NB4 (cell line): ENCODE measurements at places on chromosomes 1 and 21.

GRCh38 chr1:58324558-58324957 is 222.0 kb downstream of the OMA1 start:
- peak; percentile 16 for DNase-seq

DNA sequence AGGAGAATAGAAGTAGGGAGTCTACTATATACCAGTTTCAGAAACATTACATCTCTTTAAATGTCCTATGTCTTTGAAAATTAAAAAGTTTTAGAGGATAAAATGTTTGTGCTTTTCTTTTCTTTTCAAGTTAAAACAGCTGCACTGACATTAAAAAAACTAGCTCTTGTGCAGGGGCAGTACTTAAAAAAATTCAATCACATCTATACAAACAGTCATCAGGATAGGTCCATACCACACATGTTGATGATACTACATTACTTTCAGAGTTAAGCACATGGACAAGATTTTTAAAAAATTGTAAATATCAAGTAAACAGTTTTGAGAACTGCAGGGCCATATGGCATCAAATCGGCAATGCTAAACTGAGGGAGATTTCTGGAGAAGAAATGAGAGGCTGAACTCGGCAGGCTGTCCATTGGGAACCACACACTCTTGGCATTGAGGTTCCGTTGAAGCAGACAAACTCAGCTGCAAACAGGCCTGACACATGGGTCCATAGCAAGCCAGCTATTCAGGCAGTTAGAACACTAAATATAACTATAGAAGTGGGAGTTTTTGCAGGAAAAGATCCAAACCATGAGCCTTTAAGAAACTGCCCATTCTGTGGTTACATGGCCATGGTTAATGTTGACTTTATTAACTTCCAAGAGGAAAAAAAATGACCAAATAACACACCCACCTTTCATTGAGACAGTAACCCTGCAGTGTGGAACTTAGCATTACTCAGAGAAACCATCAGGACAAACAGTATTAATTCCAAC is 84.5 kb upstream of the BCL10 start:
- no peak for DNase-seq

DNA sequence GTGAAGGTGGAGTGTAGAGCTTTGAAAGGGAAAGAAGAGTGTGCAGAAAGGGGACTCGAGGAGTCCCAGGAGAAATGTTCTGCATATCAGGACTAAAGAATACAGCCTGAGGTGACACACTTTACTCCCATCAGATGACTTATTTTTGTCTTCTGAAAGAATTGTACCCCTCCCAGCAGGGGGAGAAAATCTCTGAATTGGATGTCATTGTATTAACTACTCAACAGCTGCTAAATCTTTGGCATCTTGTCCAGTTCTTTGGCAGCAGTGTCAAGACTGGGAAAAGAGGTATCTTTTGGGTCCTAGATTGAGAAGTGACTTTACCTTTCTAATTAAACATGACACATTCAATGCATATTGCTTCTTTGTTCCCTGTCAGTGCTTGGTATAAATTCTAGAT is 18.9 kb downstream of the UBE4B start:
- no peak for DNase-seq

DNA sequence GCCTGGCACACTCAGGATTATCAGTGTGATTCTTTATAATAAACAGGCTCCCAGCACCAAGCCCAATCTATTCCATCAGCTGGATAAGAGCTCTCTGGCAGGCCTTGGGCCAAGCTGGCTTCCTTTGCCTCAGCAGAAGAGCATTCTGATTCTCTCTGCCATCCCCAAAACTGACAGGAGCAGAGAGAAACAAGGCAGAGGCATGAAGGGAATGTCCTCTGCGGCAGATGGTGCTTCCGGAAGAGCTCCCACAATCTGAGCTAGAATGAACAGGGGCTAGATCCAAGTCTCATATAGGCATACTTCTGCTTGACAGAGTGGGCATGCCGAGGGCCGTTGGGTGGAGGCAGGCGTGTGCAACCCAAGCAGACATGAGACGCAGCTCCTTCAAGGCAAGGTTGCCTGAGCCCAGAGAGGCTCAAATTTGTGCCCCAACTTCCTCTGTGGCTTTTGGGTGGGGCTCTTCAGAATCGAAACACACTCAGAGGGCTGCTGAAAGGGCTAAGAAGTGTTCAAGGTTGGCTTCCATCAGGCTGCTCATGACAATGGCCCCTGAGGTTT is 4.0 kb downstream of the CAPN2 start:
- DNase-seq: peak; percentile 76

GRCh38 chr1:43363283-43363934 is 4.4 kb downstream of the ELOVL1 start:
- DNase-seq: peak; percentile 64

DNA sequence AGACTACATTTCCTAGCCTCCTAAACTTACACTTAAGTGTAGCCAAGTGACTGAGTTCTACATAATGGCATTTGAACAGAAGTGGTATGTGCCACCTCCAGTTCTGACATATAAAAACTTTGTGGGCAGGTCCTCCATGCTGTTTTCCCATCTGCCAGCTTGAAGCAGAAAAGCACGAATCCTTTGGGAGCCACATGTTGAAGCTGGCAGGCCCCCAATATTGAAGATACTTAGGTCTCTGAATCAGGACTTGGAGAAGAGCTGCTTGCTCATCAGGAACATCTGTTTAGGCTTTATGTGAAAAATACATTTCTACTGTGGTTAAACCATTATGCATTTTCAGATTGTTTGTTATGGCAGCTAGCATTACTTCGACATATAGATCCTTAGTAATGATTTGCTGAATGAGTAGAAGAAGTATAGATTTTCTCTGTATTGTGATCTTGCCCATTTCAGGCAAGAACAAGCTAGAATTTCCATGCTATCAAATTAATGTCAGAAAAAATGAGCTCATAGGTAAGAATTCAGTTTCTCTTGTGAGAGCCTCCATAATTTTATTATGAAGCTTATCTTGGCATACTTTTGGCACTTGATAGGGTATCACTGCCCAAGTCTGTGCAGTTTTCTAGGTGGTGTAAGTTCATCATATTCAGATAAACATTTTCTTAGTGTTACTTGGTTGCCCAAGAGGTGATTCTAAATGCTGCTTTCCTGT is 68.4 kb downstream of the GDAP2 start:
- DNase-seq: no peak

DNA sequence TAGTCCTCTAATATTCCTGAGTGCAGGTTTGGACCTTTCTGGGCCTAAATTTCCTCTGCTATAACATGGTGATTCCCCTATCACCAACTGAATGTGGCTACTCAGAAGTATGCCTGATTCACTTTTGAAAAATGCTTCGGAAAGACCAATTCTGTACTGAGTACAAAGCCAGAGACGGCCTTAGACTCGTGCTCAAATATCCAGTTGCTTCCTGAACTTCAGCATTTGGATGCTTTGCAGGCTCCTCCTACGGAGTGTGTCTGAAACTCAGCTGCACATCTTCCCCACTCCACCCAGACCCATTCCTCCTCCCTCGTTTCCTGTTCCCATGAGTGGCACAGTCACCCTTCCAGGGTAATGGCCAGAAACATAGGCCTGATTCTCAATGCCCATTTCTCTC is 98.4 kb upstream of the GADD45A start:
- no peak for DNase-seq

- DNase-seq: peak; percentile 58
Measured at GRCh38 chr1:234476172-234476571, 2.8 kb downstream of the TARBP1 start.

- no peak for DNase-seq
Measured at GRCh38 chr21:35232545-35233176, 183.6 kb upstream of the RUNX1 start.

- DNase-seq: no peak
Measured at GRCh38 chr1:102853701-102854187, 254.6 kb downstream of the COL11A1 start.

GRCh38 chr1:153860285-153860684 is 62.5 kb downstream of the GATAD2B start:
- no peak for DNase-seq

GRCh38 chr1:47231301-47232186 is 481 bp downstream of the TAL1 start:
- DNase-seq: peak; percentile 75

GRCh38 chr1:170959385-170959784 is 24.1 kb downstream of the MROH9 start:
- no peak for DNase-seq

DNA sequence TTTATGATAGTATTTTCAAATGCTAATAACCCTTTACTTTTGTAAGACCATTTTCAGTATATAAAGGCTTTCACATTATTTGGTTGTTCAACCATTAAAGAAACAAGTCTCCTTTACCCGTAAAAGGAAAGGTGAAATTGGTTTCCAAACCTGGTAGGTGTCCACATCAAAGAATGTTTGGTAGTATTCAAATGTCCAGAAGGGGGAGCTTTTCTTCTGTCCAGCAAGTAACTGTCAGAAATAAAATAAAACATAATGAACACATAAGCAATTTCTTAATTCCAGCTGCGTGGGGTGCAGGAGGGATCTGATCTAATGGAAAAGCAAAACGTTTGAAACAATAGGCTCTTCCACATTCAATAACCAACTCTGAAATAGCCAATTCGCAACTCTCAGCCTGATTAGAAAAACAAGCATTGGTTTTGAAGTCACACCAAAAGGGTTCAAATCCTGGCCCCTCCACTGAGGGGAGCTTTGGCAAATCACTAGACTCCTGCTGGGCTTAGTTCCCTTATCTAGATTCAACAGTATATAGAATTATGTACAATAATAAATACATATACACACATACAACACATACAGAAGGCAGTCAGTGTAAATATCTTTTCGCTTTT is 11.0 kb downstream of the YIPF1 start:
- DNase-seq: peak; percentile 57

DNA sequence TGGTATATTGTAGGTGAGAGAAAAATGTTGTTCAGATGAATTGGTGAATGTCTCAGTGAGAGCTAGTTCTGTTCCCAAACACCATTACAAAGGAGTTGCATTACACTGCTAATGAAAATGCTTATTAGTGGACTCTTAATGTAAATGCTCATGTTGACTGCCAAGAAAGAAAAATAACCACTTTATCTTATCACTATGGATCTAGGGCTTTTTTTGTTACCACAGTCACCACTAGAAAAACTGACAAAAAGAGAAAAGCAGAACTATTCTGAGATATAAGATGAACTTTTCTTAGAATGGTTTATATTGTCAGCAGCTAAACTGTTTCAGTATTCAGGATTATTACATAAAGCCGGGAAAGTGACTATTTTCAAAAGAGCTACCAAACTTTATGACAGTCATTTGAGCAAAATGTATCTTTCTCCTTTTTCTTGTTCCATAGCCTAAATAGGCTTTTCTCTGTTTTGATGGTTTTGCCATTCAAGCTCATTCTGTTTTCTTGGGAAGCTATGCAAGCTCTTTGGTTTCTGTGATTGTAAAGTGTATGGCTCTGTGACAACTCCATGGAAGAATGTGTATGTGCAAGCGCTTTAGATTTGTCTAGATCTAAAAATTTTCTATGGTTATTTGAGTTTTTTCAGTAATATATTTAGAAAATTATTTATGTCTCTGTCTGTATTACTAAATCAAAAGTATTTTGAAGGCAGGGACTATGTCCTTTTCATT is 64.2 kb upstream of the DPH5 start:
- peak; percentile 3 for DNase-seq

GRCh38 chr1:36857754-36858153 is 176.6 kb downstream of the GRIK3 start:
- DNase-seq: no peak

GRCh38 chr1:78286686-78287085 is 204.1 kb upstream of the PTGFR start:
- peak; percentile 5 for DNase-seq
